ENCODE measurements at places on chromosomes 4 and X.

GRCh38 chr4:55617587-55618197 is 18.4 kb downstream of the NMU start:
- DNase-seq, result no peak

GRCh38 chrX:40807384-40807783 is 72.0 kb upstream of the MED14 start:
- DNase-seq, result no peak

DNA sequence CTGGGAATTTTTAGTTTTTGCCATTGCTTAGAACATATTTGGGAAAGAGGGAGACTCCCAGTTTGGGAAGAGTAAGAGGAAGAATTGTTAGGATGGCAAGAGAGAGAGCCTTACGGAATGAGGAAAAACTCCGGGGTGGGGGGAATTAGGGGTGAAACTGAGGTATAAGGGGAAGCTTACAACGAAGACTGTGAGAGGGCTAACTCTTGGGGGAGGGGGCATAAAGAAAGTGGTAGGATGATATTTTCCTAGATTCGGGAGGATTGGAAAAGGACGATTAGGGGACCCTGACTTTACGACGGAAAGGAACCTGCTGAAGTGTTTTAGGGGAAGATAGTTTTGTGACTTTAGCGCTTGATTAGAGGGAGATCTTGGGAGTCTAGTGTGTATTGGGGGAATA is 86.2 kb upstream of the HPRT1 start:
- no peak for DNase-seq

GRCh38 chrX:17409566-17410290 is 34.7 kb downstream of the NHS start:
- no peak for DNase-seq

GRCh38 chrX:135544338-135544948 is 24.0 kb downstream of the INTS6L start:
- no peak for DNase-seq

- no peak for DNase-seq
Observed at GRCh38 chr4:153943738-153944415, 155.0 kb upstream of the SFRP2 start.

DNA sequence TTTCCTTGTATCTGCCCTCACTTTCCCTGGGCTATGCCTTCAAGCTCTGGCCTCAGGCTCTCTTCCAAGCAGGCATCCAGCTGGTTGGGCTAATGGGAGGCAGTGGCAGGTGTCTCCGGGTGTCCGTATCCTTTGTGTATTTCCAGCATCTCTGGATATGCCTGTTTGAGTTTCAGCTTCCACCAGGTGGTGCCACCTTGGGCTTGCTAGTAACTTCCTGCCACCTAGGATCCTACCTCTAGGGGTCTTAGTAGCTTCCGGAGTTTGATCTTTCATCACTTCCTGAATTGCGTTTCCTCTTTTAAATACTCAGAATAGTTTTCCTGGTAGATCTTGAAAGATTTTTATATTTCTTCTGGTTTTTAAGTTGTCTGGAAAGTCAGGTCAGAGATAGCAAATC is 23.2 kb upstream of the ANOS1 start:
- DNase-seq, result no peak

DNA sequence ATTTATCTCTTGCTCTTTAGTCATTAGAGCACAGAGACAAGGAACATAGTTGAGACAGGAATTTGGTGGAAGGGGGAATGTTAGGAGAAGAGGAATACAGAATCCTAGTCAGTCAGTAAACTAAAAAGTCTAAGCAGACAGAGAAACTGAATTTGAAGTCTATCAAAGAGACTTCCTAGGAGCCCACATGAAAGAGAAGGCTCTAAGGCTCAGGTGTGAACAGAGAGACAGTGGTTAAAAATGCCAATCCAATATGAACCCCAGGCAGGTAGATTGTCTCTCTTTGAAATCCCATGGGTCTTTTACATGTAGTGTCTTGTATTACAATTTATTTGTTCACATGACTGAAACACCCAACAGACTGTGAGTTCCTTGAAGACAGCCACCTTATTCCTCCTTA is 77.8 kb upstream of the NFKB1 start:
- no peak for DNase-seq

DNA sequence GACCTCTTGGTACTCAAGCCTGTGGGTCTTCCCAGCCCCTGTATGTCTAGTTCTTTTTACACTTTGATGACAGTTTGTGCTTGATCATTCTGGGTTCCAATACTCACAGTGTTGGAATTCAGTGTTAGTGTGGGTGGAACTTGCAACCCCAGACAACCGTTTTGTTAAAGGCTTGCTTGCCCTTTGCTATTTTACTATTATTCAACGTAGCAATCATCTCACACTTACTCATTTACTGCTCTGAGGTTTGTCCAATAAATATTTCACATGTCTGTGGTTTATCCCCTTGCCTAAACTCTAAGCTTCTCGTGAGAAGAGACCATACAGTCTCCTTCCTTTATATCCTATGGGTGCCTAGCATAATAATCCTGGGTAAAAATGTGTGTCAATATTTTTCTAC is 15.3 kb downstream of the CCNG2 start:
- DNase-seq, result no peak

- DNase-seq, result no peak
Observed at GRCh38 chrX:118698516-118699170, 28.8 kb upstream of the IL13RA1 start.

GRCh38 chr4:2950221-2950989 is 12.8 kb downstream of the NOP14 start:
- DNase-seq, result no peak

DNA sequence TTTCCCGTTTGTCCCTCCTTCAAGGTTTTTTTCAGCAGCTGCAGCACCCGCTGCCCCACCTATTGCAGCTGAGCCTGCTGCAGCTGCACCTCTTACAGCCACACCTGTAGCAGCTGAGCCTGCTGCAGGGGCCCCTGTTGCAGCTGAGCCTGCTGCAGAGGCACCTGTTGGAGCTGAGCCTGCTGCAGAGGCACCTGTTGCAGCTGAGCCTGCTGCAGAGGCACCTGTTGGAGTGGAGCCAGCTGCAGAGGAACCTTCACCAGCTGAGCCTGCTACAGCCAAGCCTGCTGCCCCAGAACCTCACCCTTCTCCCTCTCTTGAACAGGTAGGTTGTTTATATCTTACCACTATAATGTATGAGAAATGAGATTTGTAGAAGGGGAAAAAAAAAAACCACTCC is 4.5 kb downstream of the PRR27 start:
- no peak for DNase-seq

DNA sequence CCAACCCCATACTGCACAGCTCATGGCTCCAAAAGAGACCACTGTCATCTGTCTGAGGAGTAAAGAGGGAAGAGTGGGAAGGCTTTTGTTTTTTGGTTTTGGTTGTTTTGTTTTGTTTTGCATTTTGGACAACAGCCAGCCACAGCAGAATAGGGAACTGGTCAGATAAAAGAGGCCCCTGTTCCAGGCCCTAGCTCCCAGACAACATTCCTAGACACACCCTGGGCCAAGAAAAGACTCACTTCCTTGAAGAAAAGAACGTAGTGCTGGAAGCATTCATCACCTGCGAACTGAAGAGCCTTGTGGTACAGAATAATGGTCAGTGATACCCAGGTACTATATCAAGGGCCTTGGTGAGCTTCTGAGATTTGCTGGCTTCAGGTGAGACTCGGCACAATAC is 619.4 kb upstream of the SPANXN1 start:
- DNase-seq, result no peak

GRCh38 chr4:146255874-146256273 is 41.5 kb downstream of the REELD1 start:
- no peak for DNase-seq

GRCh38 chrX:29545878-29546277 is 669.5 kb upstream of the MAGEB2 start:
- no peak for DNase-seq

DNA sequence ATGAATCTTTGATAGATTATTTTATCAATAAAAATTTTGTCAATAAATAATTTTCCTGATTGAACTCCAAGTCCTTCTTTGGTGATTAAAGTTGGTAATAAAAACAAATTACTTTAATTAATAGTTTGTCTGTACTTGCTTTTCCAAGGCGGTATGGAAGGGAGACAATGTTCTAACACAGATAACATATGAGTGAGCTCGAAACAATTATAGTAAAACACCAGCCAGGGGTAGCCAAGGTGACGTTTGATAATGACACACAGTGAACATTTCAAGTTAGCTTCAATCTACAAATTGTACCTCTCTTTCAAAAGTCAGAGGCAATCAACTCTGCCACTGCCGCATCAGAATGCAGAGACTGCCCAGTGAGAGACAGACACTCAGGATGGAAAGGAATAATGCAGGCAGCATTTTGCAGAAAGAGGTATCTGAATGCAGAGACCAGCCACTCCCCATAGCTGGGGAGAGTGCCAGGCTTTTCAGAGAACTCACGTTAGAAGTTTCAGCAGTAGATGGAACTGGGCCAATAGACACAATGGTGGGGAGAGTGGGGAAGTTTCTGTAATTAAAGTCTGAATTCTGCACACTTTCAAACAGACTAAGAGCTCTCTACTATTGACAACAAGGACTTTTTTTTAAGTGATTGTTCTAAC is 18.1 kb upstream of the ATOH1 start:
- DNase-seq, result no peak

DNA sequence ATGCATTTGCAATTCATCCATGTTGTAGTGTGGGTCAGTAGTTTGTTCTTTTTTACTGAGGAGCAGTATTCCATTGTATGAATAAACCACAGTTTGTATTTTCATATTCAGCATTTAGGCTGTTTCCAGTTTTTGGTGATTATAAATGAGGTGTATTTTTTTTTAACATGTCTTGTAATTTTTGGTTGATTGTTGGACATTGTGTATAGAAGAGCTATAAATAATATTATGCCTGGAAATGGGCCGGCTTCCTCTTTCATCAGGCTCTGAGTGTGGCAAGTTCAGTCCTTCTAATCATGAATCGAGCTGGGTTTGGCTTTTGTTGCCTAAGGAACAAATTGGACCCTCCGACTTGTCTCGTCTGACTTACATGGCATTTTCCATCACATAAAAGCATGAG is 115.7 kb downstream of the PSAPL1 start:
- no peak for DNase-seq

GRCh38 chrX:57595381-57595811 is 3.6 kb downstream of the ZXDB start:
- DNase-seq, result no peak

DNA sequence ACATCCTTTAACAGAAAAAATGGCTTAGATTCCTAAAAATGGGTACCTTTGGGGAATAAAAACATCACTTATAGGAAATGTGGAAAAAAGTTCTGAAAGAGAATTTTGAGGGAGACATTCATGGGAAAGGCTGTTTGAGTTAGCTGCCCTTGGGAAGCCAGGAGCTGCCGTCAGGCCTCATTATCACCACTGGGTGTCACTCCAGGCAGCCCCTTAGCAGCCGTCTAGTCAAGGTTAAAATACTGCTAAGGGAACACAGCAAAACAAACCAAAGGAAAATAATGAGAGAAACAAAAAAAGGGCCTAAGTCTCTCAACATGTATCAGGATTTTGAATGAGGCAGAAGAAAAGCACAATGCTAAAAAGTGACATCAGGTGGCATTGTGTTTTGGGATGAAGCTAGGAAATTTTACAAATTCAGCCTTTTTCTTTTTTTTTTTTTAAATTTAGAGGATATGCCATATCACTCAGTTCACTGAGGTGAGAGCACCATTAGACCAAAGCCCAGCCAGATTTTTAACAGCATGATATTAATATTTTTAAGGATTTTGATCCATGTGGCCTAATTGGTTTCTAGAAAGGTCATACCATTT is 235.3 kb downstream of the GPAT3 start:
- peak; percentile 2 for DNase-seq

GRCh38 chr4:100708776-100709175 is 191.0 kb upstream of the EMCN start:
- peak; percentile 91 for DNase-seq

DNA sequence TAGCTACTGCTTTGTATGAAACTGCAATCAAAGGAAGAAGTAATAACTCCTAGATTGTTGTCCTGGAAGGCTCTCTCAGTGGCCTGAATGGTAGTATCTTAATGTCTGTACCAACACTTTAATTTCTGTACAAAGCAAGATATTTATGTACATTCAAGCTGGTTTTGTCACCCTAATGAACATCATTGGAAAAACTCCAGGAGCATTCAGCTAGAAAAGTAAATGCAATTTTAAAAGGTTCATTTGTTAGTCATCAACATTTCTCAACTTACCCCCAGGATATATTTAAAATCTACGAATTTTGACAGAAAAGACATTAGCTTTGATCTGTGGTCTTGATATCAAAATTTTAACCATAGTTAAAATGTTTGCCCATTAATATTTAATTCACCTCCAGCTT is 80.0 kb upstream of the FGF13 start:
- DNase-seq, result no peak

Measured in NCI-H526 treated with DMSO at 0.1 percent for 48 hours (cell line).